ENCODE measurements at places on chromosomes 4 and X.

DNA sequence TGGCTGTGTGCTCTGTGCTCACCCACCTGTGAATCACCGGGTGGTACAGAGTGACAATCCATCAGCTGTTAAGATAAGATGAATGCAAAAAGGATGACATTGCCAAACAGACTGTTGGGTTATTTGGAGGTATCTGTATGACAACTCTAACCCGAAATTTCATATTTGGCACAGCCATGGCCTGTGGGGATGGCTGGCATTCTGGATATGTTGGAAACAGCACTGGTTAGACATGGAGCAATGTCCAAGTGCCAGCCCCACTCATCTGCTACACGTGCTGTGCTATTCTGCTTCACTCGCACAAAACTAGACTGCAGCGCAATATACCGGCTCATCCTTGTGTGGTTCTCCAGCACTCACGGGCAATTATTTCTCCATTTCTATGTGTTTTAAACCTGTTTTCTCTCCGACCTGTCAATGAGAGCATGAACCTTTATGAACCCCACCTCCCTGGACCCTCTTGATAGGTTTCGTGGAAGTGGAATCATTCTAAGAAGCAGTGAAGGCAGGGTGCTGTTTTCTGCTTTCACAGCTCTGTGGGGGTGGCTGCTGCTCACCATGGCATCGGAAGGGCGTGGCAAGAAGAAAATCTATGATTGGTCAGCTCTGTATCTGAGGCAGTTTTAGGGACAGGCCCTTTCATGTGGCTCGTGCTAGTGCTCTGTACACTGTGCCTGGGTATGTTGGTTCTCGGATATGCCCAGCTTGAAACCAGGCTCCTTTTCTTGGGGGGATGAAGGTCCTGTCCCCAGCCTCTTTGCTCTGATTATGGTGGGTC, 94.9 kb downstream of the ENPP6 start:
- peak; percentile 17 for DNase-seq

GRCh38 chrX:134677332-134677731, 19.1 kb upstream of the PLAC1 start:
- no peak for DNase-seq

- no peak for DNase-seq
These were observed 6.9 kb downstream of the SLC10A7 start for GRCh38 chr4:146514651-146515357.

GRCh38 chrX:2819345-2820135, 9.2 kb upstream of the GYG2 start:
- peak; percentile 22 for DNase-seq

DNA sequence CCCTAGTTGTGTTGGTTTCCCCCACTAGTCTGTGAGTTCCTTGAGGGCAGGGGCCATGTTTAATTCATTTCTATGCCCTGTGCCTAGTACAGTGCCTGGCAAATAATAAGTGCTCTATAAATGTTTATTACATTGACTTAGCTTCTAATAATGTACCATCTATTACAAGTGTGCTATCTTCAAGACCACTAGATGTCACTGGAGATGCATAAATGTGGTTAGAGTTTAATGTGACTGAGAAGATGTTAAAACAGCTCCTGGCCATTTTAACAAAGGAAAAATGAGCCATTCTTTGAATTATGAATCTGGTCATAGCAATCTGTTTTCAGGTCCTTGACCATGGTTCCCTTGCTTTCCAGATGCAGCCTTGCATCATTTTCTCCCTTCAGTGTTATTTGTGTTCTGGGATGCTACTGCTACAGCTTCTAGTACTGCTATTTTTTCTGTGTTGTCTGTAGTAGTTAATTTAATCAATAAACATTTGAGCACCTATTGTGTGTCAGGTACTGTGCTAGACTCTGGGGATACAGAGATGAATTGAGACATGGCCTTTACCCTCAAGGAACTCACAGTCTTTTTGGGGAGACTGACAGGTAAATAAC, 43.2 kb downstream of the SLC9A6 start:
- peak; percentile 54 for DNase-seq

DNA sequence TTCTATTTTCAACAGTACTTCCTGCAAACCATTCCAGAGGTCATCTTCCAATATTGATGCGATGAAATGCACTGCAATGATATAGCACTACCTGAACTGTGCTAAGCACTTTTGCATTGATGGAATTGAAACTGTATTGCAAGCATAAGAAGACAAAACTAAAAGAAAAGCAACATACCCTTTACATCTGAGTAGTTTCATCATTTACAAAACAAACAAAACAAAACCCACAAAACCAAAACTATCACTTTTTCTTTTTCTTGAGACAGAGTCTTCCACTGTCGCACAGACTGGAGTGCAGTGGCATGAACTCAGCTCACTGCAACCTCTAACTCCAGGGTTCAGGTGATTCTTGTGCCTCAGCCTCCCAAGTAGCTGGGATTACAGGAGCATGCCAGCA, 120.1 kb upstream of the NAP1L5 start:
- DNase-seq = no peak

DNA sequence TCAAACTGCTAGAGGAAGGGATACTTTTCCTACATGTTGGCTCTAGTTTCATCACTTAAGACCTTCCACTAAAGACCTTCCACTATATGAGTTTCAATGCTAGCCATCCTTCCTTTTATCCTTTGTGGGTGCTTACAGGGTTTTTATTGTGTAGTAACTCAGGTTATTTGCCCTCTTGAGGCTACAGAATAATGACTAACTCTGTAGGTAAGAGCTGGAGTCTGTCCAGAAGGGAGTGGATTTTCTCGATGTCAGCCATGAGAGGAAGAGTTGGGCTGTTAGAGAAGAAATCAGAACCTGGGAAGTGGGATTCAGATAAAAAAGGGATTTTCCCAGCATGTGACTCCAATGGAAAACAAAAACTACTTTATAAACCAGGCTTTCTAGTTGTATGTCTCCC, 27.5 kb upstream of the HERC5 start:
- DNase-seq = no peak

GRCh38 chr4:16439768-16440167, 213.5 kb upstream of the TAPT1 start:
- no peak for DNase-seq

- peak; percentile 20 for DNase-seq
These were observed 55.3 kb downstream of the PDS5A start for GRCh38 chr4:39922399-39922798.

DNA sequence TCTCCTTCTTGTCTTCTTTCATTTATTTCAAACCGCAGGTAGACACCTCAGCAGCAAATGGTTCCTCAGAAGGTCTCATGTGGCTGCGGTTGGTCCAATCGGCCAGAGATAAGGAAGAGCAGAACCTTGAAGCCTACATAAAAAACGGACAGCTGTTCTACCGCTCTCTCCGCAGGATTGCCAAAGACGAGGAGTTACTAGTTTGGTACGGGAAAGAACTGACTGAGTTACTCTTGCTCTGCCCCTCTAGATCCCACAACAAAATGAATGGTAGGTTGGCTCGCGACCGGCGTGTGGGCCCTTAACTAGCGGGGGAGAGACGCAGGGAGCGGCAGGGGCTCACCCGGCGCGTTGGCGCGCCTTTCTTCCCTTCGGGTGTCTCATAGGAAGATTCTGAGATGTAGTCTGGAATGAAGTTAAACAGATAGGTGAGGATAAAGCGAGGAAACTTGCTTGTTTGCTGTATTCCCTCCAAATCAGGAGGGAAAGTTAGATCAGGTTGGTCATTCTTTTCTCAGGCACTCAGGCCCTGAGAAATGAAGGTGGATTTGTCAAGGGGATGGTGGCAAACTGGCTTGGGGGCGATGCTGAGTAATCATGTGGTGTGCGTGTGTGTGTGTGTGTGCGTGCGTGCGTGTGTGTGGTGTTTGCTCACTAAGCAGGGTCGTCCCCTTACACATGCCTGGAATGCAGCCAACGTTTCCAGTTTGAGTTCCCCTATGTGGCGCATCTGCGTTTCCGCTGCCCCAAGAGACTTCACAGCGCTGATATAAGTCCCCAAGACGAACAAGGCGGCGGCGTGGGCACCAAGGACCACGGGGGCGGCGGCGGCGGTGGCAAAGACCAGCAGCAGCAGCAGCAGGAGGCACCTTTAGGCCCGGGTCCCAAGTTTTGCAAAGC, 4.2 kb downstream of the PRDM8 start:
- DNase-seq = peak; percentile 22

- DNase-seq = no peak
These were observed 10.9 kb downstream of the DCK start for GRCh38 chr4:71004281-71004851.

DNA sequence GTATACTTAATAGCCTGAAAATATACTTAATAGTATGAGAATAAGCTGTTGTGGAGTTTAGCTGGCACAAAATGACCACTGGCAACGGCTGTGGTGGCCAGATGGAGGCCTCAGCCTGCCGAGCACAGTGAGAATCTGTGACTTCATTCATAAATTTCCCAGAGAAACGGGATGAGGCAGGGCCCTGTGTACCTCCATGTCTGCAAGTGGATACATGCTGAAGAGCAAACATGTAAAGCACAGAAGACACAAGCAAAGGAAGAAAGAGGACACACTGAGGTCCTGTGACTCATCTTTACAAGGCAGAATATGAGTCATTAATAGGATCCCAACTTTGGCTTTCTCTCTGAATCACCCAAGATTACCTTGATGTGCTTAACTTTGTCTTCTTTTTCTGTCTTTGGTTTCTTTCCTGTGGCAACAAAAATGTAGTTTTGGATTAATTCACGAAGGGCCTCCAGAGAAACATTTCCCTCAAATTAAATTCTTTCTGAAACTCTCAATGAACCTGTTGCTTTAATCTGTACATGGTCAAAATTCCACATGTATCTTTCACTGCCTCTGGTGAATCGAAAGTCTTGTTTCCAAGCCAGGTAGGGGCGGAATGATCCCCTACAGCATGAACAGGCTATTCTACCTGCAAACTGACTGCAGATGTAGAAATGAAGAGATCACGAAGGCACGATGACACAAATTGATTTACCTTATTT, 56.4 kb downstream of the IRF2 start:
- peak; percentile 60 for DNase-seq

DNA sequence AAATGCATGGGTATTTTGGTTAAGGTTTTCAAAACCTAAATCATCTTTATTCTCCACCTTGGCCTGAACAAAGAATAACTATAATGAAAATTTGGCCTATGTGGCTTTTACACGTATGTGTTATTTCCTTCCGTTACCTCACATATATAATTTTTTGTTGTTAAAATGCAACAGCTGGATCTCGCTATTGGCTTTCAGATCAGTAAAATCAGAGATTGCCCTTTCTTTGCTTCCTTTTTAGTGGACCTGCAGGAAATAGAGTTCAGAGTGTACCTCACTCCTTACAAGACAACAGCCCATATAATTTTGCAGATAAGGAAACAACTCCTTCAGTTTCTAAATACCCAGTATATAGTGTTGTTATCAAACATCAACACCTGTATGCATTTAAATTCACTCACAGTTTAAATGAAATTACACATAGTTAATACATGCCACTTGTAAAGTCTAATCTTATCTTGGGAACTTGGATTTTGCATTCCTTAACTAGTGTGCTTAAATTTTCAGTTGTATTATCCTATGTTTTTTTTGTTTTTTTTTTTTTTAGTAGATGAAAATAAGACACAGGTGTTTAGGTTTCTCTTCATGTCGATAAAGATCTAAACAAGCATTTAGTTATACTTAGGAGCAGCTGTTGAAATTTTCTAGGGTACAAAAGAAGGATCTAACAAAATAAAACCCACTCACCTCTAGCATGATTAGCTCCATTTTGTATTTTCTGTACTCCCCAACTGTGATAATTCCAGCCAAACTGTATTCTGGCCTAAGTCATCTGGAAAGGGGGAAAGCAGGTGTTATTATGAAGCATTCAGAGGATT, 96.2 kb upstream of the SPRY1 start:
- DNase-seq = no peak

GRCh38 chrX:97907791-97908190, 1024.1 kb downstream of the RPA4 start:
- no peak for DNase-seq

GRCh38 chr4:159487284-159487747, 384.4 kb downstream of the RAPGEF2 start:
- DNase-seq = peak; percentile 62

DNA sequence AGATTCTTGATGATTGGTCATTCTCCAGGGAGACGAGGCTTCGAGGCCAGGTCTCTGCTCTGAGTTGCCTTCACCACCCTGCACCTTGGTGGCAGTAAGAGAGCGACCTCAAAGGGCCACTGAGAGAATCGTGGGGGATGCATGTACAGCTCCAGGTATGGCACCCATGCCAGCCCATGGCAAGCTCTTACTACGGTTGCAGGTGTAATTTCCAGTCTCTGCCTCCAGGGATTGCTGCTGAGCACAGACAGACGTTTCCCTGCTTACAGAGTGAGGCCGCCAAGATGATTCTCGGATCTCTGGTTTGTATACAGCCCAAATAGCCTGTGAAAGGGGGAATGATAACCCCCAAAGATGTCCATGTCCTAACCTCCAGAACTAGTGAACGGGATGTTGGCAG, 16.3 kb upstream of the DRD5 start:
- no peak for DNase-seq

DNA sequence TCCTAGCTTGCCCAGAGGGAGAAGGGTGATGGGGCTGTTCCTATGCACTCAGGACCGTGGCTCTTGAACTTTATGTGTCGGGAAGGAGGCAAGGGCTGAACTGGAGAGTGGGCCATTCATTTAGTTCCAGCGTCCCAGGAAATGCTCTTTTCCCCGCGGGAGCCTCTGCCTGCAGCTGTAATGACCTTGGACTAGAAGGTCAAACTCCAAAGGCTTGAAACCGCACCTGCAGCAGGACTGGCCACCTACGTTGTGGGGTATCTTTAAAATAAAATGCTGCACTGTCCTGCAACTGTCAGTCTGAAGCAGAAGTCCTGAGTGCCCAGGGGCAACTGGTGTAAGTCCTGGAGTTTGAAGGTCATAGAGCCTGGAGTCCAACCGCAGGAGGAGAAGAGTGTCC, 61.5 kb upstream of the LSM6 start:
- no peak for DNase-seq

- peak; percentile 75 for DNase-seq
These were observed 160.2 kb upstream of the CPEB2 start for GRCh38 chr4:14841801-14842768.

GRCh38 chr4:59689149-59689548, 1511.0 kb upstream of the ADGRL3 start:
- DNase-seq = no peak

DNA sequence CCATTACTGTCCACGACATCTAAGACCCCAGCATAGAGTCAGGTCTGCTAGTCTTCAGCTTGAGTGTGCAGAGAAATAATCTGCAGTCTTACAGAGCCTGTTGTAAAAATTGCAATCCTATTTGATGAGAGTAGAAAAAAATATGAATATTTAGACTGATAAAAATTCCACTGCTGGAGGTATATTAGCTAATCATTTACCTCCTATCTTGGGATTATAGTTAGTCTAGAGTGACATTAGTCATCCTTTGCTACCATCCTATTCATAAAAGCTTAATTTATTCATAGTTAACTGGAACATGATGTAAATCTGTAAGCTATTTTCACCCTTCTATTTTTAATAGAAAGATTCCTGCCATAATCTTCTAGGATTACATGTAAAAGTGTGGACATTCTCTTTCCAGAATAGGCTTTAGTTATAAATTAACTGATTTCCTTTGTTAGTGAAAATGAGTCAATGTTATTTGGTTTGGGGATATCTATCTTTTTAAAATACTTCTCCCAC, 26.7 kb downstream of the C4orf54 start:
- no peak for DNase-seq

GRCh38 chr4:88130544-88131305, 27.7 kb downstream of the ABCG2 start:
- no peak for DNase-seq

All from SW480 (cell line).